Colonic mucosa (tissue), 4 donors: ENCODE measurements at places on chromosomes 4 and X.

GRCh38 chr4:20487852-20488251, 212.4 kb upstream of the PACRGL start:
- no peak for DNase-seq

GRCh38 chrX:31837445-31838049, 765.7 kb upstream of the FTHL17 start:
- DNase-seq: no peak

- no peak for DNase-seq
Measured at GRCh38 chrX:87626996-87627395, 109.4 kb downstream of the KLHL4 start.

DNA sequence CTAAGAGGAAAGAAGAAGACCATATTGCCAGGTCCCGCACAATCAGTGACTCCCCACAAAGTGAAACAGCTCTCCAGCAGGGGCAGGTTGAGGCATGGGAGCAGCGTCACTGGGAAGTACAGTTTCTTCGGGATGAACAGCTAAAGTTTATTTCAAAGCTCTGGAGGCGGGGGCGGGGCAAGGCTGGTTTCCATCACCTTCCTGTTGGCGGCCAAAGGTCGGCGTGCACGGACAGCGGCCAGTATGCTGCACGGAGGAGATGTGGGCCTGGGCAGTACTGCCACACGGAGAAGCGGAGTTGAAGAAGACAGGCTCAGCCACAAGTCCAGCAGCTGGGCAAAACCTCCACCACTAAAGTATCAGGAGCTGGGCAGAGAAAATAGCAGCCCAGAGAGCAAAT, 951 bp upstream of the ZNF518B start:
- peak; percentile 30 for DNase-seq

GRCh38 chrX:51641421-51642021, 22.8 kb upstream of the CENPVL3 start:
- no peak for DNase-seq

- DNase-seq: no peak
Measured at GRCh38 chrX:9525511-9526248, 60.8 kb downstream of the TBL1X start.

- DNase-seq: no peak
Measured at GRCh38 chr4:64368741-64369140, 40.5 kb downstream of the TECRL start.

GRCh38 chr4:168199260-168199957, 107.1 kb downstream of the ANXA10 start:
- DNase-seq: no peak

GRCh38 chrX:53269536-53270107, 11.8 kb downstream of the IQSEC2 start:
- DNase-seq: no peak

GRCh38 chr4:42786350-42787078, 106.0 kb upstream of the GRXCR1 start:
- DNase-seq: no peak

DNA sequence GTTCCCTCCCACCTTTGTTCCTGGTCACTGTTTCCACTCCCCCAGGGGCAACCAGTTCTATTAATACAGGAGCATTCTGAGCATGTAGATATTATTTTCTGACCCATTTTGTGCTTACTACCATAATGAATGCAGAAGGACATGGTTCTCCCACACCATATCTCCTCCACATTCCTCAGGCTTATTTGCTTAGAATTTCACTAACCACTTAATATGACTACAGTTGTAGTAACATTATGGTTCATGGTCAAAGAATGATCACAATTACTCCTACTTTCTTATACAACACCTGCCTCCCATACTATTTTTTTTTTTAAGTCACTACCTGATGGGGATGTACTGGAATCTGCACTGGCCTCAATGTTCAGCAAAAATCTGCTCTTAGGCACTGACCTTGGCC, 7.5 kb upstream of the FAM184B start:
- DNase-seq: no peak

DNA sequence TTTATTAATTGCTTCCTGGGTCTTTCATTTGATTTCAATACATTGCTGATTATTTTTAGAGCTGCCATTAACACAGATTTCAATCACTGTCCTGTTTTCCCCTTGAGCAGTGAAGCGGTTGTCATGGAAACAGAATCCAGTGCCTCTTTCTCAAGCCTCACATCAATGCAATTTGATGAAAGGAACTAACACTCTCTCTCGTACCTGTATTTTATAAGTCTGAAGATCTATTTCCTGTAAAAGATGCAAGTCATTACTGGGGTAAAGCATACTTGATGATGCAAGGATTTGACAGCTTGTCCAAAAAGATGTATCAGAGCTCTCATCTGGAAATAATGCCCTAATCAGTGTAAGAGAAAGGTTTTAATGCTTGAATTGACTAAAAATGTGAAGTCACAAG, 17.9 kb upstream of the GASK1B start:
- no peak for DNase-seq

DNA sequence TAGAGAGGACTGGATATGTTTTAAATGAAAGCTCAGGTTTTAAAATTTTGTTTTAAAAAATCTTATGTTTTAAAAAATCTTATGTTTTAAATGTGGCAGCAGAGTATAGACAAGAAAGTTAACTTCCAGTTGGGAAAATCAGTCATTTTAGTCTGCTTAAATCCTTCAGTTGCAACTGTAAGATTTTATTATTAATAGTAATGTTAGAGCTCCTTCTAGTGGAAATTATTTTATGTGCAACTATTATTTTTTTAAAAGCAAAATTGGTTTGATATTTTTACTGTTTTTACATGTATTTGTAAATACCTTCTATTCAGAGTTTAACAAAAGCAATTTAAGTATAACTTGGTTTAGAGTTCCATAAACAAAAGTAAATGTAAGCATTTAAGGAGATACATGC, 8.5 kb upstream of the NUDT6 start:
- no peak for DNase-seq

DNA sequence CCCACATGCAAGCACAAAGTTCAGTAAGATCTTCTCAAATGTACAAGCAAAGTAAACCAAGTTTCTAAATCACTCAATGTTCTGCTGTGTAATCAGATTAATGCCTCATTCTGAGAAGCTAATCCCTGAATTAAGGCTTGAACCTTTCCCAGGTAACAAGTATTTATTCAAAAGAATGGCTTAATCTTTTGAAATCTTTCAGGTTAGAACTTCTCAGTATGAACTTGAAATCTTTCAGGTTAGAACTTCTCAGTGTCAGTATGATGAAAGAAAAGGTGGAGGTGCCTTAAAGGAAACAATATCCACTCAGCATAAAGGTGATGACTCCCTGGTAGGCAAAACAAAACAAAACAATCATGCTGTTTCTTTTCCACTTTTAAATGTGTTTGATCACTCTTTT, 29.0 kb downstream of the TMPRSS11B start:
- no peak for DNase-seq

DNA sequence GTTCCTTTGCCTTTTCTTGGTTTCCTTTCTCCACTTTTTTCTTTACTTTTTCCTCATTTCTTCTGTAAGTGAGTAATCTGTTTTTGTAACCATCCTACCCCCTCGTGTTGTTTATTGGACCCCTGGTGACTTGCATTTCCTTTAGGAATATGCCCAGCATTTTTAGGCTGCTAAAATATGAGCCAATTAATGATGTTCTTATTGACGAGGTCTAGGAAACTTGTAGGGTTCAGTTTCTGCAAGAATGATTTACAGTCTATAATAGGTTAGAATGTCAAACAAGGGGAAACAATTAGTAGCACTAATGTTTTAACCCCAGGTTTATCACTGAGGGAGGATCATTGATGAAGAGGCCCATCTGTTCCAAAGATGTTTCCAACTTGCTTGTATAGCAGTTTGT, 79.0 kb downstream of the CPE start:
- DNase-seq: no peak

DNA sequence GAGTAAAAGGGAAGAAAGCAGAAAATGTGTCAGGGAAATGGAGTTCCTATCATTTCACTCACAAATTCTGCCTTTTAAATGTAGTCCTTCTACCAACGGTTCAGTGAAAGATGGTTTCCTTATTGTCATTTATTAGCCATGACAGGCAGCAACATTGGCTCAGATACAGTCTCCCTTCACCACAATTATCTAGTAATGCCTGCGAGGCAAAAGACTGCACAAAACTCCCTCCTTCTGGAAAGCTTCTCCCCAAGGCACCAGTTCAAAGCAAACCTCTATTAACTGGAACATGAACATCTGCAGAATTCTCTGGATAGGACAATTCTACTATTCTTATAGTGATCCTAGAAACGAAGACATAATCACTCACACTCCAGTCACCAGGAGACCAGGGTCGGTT, 28.3 kb downstream of the DCTD start:
- DNase-seq: no peak

GRCh38 chr4:11105715-11106114, 323.0 kb downstream of the HS3ST1 start:
- DNase-seq: no peak

DNA sequence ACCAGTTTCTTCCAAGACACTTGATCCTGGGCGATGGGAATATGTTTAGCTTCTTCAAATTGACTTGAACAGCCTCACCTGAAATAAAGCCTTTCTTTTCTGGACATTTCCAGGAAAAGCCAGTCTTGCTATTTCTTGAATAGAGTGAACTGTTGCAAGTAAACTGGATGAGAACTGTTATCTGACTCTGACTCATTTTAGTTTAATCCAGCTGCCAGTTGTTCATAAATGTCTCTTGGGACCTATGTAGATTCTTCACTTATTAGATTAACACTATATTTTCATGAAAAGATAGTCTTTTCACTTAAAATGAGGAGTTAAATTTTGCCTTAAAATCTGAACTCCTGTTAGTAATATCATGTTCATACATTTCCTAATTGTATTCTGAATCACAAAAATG, 615.4 kb upstream of the GALNT7 start:
- DNase-seq: no peak

DNA sequence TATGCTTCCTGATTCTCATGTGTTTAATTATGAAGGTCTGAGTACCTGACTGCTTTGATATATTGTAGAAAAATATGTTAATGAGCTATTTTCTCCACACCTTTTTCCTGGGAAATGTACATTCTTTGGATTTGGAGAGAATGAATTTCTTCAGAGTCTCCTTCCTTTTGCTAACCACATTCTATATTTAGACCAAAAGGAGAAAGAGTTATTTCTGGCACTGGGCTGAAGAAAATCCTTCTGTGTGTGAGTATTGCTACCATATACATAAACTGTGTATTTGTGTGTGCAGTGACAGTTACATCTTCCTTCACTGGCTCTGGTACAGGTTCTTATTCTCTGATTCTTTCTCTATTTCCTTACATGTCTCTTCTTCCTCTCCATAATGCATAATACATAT, 44.5 kb upstream of the PGRMC2 start:
- DNase-seq: no peak

GRCh38 chrX:2504706-2505332, 4.0 kb upstream of the DHRSX start:
- DNase-seq: peak; percentile 55

DNA sequence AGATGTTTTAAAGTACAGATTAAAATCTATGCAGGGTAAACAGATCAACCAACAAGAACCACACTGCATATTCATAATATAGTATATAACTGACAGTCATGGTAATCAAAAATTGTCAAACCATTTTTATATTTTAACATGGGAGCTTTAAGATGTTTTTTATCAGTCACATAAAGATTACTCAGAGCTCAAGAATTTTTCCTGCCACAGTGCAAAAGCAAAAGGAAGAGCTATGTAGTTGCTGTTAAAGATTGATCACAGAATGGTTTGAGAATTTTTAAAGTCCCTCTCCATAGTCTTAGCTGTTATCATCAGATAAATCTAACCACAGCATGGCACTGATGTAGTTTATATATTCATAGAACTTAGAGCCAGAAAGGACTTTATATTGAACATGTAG, 8.5 kb downstream of the RAB9B start:
- DNase-seq: no peak

GRCh38 chr4:98275145-98275544, 14.0 kb downstream of the RAP1GDS1 start:
- no peak for DNase-seq

DNA sequence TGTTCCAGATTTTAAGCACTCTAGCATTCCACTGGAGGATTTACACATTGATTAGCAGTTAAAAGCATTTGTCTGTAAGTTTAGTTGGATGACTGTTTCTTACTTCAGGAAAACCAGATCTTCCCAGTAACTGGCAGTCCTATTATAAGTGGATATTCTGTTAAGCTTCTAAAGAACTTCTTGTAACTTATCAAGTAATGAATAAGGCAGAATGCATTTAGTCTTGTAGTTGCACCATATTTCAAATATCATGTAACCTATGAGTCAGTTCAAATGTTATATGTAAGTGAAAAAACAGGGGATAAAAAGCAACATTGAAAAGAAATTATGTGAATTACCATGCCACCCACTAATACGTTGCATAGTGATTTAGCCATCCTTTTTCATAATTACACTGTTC, 30.2 kb upstream of the TENM3 start:
- DNase-seq: no peak

DNA sequence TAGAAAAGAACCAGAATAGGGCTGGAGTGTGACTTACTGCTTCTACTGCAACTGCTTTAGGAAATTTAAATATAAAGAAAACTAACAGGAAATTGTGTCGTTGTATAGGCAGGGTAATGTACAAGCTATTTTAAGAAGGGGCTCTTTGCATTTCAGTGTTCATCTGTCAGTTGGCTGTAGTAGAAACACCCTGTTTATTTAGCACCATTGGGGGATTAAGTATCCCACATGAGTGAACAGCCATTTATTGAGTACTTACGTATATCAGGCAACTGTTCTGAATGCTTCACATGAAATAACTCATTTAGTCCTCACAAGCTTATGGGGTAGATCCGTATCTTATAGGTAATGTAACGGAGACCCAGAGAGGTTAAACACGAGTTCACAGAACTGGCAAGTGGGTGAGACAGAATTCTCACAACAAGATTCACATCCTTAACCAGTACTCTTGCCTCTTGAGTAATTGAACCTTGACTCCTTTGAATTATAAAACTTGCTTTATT, 23.9 kb downstream of the STIM2 start:
- DNase-seq: no peak

- DNase-seq: no peak
Measured at GRCh38 chr4:184648054-184648312, 1.3 kb downstream of the CASP3 start.

- peak; percentile 50 for DNase-seq
Measured at GRCh38 chr4:184473499-184474262, 669 bp downstream of the IRF2 start.

DNA sequence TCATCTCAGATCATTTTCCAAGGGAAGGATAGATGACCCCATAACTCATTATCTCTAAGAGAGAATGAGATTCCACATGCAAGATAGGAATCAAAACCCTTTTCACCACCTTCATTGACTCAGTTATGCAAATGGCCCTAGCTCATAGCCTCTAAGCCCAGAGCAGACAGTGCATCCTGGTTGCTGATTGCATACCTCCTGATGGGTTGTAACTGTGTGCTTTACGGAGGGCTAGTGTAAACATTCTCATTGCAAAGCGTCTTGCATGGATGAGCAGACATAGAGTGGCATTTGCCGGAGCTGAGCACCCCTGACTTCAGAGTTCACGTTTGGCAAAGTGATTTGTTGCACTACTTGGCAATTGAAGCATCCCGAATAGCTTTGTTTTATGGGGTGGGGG, 151.0 kb downstream of the VCX3A start:
- no peak for DNase-seq

- DNase-seq: no peak
Measured at GRCh38 chrX:109281483-109282275, 200.2 kb downstream of the GUCY2F start.
